ENCODE measurements at places on chromosomes 3 and 15.

- DNase-seq = no peak
Observed at GRCh38 chr3:57893156-57893555, 115.1 kb upstream of the FLNB start.

- no peak for DNase-seq
Observed at GRCh38 chr3:63565220-63565619, 87.3 kb upstream of the SNTN start.

- DNase-seq = no peak
Observed at GRCh38 chr15:68933001-68933400, 2.7 kb downstream of the SPESP1 start.

DNA sequence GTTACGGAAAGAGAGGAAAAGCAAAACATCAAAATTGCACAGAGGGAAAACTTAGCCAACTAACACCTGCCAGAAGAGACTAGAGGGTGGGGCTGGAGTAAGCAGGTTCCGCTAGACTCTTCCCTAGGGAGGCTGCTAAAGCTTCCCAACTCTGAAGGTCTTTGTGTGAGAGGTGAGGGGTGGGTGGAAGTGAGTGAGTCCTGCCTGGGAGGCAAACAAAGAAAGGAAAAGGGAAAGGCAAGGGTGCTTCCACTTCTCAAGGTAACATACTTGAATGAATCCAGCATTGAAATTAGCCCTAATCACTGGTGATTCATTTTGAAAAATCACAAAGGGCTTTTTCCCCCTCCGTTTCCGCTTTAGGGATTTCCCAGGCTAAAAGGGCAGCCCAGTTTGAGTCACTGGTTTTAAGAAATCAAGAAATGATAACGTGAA, 220.5 kb upstream of the ADAMTS9 start:
- no peak for DNase-seq

- no peak for DNase-seq
Observed at GRCh38 chr15:58467722-58468423, 36.1 kb downstream of the LIPC start.

GRCh38 chr3:146470425-146470990, 1.1 kb upstream of the PLSCR2 start:
- no peak for DNase-seq

GRCh38 chr3:100209948-100210771, 50.6 kb upstream of the TBC1D23 start:
- DNase-seq = no peak

DNA sequence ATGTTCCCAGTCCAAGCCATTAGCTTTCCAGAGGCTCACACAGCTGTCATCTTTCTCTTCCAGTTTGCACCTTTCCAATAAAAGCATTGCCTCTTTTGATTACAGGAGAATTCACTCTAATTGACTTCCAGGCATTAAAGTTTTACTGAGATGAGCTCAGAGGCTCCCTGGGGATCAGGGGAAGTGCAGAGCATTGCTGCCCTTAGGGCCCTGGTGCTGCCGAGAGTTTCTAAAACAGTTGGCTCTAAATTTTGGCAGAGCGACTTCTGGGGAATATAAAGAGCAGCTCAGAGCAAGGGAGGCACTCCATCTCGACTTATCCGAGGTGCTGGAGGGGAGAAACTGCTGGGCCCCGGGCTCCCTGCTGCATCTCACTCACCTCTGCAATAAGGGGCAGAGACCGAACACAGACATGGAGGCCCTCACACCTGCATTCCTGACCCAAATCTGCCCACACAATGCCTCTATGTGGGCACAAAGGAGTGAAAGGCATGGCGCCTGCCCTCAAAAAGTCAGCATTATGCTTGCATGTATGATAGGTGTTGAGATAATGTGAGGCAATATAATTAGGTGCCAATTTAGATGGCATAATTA, 61.7 kb downstream of the SCN11A start:
- no peak for DNase-seq

DNA sequence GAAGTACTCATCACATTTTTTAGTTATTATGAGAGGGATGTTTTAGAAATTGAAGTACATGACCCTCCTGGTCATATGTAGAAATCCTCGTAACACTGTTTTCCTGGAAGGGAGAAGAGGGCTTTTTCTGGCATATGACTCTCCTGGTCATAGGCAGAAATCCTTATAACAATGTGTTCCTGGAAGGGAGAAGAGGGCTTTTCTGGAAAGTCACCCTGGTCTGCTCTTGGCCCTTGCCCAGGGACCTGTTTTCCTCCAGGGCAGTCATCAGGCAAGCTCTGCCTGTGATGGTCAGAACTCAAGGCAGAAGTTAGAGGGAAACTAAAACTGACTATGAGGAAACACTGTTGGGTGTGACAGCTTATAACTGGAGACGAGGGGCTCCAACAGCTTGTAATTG, 27.7 kb downstream of the LAMP3 start:
- DNase-seq = no peak

DNA sequence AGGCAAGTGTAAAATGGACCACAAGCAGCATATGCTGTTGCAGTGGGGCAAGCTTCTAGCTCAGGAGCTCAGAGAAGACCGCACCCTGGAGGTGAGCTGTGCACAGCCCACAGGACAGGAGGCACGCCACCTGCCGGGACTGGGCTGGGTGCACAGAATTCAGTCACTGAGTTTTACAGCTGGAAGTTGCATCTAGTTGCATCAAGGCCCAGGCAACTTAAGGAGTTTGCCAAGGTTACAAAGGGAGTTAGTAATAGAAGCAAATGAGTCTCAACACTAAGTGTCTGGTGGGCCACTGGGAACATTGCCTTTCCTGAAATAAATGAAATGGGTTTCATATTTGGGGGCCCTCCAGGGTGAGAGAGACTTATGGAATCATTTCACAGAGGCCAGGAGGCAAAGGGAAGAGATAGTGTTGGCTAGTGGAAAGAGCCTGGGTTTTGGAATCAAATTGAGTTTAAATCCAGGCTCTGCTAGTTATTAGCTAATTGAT, 36.0 kb upstream of the TIMP4 start:
- DNase-seq = no peak

- no peak for DNase-seq
Observed at GRCh38 chr3:183370391-183370790, 58.0 kb downstream of the MCF2L2 start.

DNA sequence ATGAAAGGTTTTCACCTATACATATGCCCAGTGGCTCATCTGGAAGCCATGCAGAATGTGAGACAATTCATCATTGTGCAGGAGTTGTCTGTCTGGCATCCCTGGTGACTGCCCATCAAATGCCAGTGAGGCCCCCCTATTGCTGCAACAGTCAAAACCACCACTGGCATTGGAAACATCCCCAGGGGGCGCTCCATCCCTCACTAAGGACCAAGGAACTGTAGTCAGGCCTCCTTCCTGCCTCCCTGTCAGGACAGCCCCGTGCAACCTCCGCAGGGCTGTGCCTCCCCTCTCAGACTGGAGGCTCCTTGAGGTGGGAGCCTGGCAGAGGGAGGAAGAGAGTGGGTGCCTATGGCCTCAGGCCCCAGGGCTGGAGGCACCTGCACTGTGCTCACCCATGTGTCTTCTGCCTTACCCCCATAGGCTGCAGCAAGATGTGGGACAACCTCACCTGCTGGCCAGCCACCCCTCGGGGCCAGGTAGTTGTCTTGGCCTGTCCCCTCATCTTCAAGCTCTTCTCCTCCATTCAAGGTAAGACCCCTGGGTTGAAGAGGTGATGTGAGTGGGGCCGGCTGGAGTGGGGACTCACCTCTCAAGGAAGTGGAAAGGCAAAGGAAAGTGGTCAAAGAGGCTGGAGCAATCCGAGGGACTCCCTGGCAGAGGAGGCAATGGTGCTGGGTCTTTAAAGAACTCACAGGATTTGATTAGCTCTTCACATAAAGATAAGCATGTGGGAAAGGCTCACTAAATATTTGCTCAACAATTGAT, 16.5 kb downstream of the VIPR1 start:
- peak; percentile 44 for DNase-seq

DNA sequence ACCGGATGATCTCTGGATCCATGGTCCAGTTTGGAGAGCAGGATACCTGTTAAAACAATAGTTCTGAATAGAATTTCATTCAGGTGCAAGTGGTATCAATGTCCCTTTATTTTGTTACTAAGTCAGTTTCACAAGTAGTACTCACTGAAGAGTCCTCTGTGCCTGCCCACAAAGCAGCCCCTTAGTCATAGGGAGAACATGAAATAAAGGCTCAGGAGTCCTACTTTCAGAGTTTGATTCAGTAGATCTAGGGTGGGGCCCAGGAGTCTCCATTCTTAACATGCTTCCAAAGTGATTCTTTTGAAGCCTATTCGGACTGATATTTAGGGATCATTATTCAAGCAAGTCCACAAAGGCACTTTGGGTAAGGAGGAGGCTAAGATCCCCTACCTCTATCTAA, 79.8 kb upstream of the ACKR4 start:
- no peak for DNase-seq

- DNase-seq = no peak
Observed at GRCh38 chr15:89656116-89656815, 999 bp upstream of the KIF7 start.

- DNase-seq = no peak
Observed at GRCh38 chr3:53005338-53005737, 40.5 kb downstream of the SFMBT1 start.

GRCh38 chr15:31752065-31752762, 278.1 kb upstream of the CHRNA7 start:
- no peak for DNase-seq

DNA sequence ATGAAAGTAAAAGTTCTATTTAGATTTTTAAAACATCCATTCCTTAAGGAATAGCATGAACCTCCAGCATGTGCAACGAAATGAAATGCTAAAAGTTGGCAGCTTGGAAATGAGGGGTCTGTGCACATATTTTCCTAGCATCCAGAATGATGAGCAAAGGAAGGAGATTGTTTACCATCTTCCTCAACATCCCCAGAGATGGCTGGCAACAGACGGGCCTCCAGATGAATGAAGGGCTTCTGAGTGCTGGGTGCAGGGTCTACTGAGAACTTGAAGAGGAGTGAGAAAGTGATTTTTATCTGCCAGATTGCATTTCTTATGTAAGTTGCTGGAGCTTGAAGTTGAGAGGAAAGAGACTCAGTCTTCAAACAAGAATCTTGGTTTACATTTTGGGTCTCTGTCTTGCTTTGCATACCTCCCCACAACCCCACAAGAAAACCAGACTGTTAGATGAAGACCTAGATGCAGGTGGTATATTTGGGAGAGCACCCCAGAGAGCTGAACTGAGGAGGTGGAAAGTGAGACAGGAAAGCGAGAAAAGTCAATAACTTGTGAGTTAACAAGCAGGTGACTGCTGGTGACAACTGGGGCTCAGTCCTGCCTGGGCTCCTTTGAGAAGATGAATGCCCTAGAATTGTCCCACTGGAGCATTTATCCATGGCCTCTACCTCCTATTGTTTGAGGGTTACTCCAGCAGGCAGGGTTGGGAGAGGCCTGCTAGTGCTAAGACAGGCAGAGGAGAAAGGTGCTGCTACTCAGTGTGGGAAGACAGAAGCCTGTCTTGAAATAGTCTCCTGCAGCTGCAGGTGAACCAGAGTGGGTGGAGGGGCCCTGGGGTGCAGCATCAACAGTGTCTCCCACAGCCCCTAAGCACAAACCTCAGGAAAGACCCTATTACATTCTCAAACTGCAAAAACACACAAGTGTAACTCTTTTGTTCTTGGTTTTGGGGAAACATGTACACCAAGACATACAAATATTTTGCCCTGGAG, 10.5 kb upstream of the CCK start:
- no peak for DNase-seq

- no peak for DNase-seq
Observed at GRCh38 chr3:171455603-171456550, 4.3 kb downstream of the TNIK start.

- DNase-seq = no peak
Observed at GRCh38 chr3:127216415-127217261, 23.7 kb downstream of the PRR23E start.

- DNase-seq = no peak
Observed at GRCh38 chr3:160641665-160642309, 35.2 kb upstream of the ARL14 start.

DNA sequence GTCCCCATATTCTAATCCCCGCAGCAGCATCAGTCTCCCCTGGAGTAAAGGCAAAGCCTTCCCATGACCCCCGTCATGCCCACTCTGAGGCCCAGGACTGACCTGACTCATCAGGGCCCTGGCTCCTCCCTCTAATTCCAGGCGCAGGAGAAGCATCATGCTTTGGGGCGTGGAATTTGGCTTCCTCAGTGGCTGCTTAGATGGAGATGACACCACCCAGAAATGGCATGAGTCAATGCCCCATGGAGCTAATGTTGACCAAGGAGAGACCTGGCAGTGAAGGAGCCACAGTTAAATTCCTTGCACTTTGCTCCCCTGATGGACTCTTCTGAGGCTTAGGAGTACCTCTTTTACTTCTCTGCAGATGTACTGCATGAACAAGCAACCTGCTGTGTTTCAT, 204.2 kb upstream of the PROK2 start:
- DNase-seq = no peak

- DNase-seq = no peak
Observed at GRCh38 chr15:27872355-27872754, 226.8 kb downstream of the OCA2 start.

- no peak for DNase-seq
Observed at GRCh38 chr3:137815251-137815650, 51.1 kb downstream of the SOX14 start.

DNA sequence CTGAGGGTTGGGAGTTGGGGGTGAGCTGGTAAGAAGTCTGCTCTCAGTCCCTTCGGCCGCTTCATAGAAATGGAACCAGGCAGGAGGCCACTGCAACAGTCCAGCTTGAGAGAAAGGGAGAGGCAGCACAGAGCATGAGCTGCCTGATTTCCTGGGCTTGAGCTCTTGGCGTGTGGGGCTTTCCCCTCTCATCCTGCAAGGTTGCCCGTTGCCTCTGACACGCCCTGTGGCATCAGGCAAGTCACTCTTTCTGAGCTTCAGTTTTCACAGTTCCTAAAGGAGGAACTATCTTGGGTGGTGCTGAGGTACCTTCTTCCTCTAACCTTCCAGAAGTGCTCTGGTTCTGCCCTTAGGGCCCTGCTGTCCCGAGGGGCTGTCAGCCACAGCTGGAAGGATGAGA, 4.9 kb downstream of the MESP2 start:
- no peak for DNase-seq

GRCh38 chr3:151877269-151877668, 3.8 kb downstream of the SUCNR1 start:
- no peak for DNase-seq

DNA sequence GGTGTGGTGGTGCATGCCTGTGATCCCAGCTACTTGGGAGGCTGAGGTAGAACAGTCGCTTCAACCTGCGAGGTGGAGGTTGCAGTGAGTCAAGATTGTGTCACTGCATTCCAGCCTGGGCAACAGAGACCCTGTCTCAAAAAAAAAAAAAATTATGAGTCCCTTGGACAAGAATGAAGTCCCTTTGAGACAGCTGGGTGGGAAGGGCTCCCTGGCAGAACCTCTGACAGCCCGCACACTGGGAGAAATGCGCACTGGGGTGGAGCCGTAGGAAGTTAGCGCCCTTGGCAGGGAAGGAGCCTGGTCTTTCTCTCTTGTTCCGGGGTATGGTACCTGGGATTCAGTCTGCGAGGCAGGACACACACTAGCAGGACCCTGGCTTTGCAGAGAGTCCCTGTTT, 51.4 kb downstream of the SLC30A4 start:
- no peak for DNase-seq

- DNase-seq = no peak
Observed at GRCh38 chr15:52787549-52788098, 2.5 kb downstream of the ONECUT1 start.

- no peak for DNase-seq
Observed at GRCh38 chr3:47318916-47319315, 36.2 kb downstream of the KLHL18 start.

GRCh38 chr3:147760941-147761340, 351.8 kb downstream of the ZIC1 start:
- DNase-seq = no peak

Data from CD8-positive, alpha-beta memory T cell (primary cell).